Immature natural killer cell (primary cell): ENCODE measurements at places on chromosomes 5 and 9. TPM values are rescaled to one million over a fixed set of nuclear protein-coding genes. Genes with fewer than 3 reads are reported as not detected.

Gene NEUROG1
- polyA plus RNA-seq, result not detected

Gene PTPN3
- polyA plus RNA-seq, result not detected

Gene FYB1
- 205 TPM for polyA plus RNA-seq

Gene C8G
- polyA plus RNA-seq, result 1.7 TPM

Gene FBP2
- polyA plus RNA-seq, result not detected

Gene PCDHB6
- not detected for polyA plus RNA-seq

DNA sequence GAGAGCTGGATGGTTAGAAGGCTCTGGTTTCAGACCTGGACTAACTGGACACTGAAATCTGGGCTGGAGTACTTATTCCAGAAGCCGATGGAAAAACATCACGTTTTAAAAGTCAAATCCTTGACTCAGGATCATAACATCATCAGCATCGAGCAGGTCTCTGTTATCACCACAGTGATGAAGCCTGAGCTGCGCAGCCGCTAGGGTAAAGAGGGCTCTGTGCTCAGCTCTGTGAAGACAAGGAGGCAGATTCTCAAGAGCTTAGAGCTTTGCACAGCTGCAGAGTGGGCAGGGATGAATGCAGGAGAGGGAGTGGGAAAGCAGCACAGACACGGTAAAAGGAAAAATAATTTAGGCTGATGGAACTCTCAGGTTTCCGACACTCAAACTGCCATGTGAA lies 208.8 kb upstream of the TAS2R1 start:
- DNase-seq, result no peak

DNA sequence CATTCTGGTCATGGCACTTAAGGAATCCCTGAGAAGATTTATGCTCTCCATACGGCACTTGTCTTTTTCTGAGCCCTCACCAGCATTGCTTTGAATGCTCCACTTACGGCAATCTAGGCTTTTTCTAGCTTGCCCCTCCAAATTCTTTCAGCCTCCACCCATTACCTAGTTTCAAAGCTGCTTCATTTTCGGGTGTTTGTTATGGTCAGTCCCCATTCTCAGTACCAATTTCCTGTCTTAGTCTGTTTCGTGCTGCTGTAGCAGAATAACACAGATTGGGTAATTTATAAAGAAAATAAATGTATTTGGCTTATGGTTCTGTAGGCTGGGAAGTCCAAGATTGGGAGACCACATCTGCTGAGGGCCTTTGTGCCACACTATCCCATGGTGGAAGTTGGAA lies 42.0 kb downstream of the ARHGEF28 start:
- no peak for DNase-seq

- DNase-seq, result no peak
These were observed 1.3 kb downstream of the NAA35 start for GRCh38 chr9:85941966-85942912.

DNA sequence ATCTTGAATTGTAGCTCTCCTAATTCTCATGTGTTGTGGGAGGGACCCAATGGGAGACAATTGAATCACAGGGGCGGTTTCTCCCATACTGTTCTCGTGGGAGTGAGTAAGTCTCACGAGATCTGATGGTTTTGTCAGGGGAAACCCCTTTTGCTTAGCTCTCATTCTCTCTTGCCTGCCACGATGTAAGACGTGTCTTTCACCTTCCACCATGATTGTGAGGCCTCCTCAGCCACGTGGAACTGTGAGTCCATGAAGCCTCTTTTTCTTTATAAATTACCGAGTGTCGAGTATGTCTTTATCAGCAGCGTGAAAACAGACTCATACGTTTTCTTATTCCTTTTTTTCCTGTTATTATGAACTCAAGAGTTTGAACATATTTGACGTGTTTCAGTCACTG lies 39.1 kb downstream of the RETREG1 start:
- DNase-seq, result no peak

GRCh38 chr5:98836175-98836574 lies 62.7 kb downstream of the RGMB start:
- no peak for DNase-seq

GRCh38 chr9:74783408-74783807 lies 104.3 kb downstream of the TRPM6 start:
- no peak for DNase-seq
